ENCODE measurements at places on chromosomes 7 and 10.

DNA sequence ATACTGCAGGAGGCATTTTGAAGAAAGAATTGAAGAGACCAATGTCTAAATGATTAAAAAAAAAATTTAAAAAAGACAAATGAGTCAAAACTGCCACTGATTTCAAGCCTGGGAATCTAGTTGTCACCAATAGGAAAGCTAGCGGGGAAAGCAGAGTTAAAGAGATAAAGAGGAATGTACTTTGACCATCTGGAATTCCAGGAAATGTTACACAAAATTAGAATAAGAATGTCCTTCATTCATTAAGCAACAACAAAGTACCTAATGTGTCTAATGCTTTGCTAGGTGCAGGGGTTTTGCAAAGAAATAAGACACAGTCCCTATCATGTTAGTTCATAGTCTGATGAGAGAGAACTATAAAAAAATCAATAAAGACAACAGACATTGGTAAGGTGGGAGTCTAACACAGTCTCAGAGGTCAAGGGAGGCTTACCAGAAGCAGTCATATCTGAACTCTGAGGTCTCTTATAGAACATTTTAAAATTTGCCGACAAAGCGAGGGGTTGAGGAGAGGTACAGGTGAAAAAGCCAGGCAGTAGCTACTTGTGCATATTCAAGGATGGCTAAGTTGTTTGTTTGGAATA, 8.8 kb upstream of the TYSND1 start:
- DNase-seq = no peak

DNA sequence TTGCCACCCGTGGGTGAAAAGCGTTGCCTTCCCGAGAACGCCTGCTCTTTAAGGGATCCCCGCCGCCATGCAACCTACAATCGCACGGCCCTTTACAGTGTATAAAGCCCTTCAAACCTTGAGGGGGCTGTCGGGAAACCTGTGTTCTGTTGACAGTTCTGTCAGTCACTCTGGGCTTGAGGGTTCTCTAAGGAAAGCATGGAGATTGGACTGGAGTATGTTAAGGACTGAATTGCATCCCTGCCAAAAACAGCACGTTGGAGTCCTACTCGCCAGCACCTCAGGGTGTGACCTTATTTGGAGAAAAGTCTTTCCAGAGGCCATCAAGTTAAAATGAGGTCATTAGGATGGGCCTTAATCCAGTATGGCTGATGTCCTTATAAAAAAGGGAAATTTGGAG, 70.6 kb downstream of the PFKFB3 start:
- DNase-seq = no peak

DNA sequence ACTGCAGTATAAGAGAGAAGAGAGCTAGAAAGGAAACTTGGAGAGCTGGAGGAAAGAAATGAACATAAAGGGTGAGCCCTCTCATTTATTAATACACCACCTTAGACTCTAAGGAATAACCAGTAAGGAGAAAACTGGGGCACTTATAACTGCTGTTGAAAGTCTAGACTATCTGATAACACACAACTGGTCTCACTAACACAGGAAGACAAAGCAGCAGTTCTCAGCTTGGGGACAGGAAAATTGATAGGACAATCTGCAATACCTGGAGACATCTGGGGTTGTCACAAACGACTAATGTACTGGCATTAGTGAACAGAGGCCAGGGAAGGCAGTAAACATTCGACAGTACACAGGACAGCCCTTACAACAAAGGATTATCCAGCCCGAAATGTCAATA, 6.8 kb downstream of the ELMO1 start:
- DNase-seq = no peak

- DNase-seq = no peak
Measured at GRCh38 chr10:14653271-14654161, 121.2 kb downstream of the FAM107B start.

DNA sequence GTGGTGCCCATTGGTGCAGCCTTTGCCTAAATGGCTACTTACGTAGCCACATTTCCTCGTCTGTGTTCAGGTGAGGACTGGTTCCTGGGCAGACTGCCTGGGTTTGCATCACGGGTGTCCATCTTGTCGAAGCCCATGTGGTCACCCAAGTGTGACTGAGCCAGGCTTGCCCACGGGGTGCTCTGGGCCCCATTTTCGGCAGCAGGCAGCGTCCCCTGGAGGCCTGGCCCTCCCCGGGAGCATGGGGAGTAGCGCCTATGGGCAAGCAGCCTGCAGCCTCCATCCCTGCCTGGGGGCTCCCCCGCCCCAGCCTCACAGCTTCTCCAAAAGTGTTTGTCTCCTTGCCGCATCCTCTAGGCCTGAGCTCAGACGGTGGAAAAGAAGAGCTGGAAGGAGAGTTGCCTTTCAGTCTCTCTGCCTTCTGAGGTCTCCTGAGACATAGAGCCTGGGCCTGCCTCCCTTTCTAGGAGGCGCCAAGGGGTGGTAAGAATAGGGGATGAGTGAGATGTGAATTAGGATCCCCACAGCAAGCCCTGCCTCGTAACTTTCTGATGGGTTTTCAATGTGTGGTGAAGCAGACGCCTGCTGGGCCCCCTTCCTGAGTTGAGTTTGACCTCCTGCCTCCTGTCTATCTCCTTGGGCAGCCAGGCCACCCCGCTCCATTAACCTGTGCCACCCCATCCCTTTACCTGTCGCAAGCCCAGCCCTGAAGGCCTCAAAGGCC, 42.7 kb downstream of the HTRA1 start:
- DNase-seq = no peak

- no peak for DNase-seq
Measured at GRCh38 chr10:51124852-51125251, 50.6 kb downstream of the PRKG1 start.

GRCh38 chr10:96896884-96897589, 64.9 kb downstream of the LCOR start:
- no peak for DNase-seq

- DNase-seq = no peak
Measured at GRCh38 chr7:35253460-35253709, 515 bp downstream of the TBX20 start.

- no peak for DNase-seq
Measured at GRCh38 chr7:77707504-77707992, 11.3 kb downstream of the RSBN1L start.

GRCh38 chr10:28001353-28001752, 2.5 kb upstream of the ODAD2 start:
- DNase-seq = no peak

DNA sequence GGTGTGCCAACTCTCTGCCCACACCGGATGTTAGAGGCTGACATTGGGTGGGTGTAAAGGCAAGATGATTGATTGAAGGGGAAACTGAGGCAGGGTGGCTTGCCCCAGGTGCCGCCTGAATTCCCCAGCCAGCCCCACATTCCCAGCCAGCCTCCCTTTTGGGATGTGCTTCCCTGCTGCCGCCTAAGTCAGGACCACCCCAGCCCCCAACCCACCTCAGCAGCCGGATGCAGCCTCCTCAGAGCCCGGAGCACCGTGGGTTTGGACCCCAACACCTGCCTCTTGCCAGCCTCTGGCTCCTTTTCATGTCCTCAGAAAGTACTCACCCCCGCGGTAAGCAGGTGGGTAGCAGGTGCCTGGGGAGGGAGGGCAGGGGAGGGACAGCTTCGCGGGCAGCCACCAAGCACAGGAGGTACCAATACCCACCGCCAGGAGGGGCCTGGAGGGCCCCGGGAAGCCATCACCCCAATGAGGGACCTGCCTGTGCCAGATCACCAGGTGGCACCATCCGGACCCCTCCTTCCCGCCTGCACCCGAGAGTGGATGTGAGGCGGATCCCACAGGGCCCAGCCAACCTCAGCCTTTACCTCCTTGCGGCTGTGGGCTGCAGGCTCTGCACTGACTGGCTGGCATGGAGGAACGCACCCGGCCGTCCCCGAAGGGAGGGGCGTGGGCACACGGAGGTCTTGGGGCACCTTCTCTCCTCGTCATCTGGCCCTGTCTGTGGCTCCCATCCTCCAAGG, 60.5 kb downstream of the PWWP2B start:
- DNase-seq = no peak

GRCh38 chr7:98194672-98195457, 16.4 kb upstream of the BHLHA15 start:
- no peak for DNase-seq

- DNase-seq = no peak
Measured at GRCh38 chr7:104074529-104074928, 85.1 kb upstream of the RELN start.

GRCh38 chr10:24448351-24448999, 239.5 kb downstream of the KIAA1217 start:
- no peak for DNase-seq

GRCh38 chr7:137816696-137817320, 30.0 kb downstream of the DGKI start:
- DNase-seq = no peak

DNA sequence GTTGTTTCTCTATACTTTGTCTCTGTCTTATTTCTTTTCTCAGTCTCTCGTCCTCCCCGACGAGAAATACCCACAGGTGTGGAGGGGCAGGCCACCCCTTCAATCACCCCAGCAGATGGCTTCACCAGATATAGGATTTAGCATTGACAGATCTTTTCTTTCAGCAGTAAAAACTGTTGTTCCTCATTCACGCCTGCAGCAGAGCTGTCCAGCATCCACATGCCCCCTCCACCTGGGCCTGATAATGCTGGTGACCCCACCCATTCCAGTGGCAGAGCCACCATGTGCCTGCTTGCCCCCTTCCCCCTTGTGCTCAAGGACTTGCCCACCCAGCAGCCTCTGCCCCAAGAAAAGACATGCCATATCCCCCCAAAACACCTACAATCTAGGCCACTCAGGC, 15.5 kb downstream of the FRG2B start:
- DNase-seq = no peak

DNA sequence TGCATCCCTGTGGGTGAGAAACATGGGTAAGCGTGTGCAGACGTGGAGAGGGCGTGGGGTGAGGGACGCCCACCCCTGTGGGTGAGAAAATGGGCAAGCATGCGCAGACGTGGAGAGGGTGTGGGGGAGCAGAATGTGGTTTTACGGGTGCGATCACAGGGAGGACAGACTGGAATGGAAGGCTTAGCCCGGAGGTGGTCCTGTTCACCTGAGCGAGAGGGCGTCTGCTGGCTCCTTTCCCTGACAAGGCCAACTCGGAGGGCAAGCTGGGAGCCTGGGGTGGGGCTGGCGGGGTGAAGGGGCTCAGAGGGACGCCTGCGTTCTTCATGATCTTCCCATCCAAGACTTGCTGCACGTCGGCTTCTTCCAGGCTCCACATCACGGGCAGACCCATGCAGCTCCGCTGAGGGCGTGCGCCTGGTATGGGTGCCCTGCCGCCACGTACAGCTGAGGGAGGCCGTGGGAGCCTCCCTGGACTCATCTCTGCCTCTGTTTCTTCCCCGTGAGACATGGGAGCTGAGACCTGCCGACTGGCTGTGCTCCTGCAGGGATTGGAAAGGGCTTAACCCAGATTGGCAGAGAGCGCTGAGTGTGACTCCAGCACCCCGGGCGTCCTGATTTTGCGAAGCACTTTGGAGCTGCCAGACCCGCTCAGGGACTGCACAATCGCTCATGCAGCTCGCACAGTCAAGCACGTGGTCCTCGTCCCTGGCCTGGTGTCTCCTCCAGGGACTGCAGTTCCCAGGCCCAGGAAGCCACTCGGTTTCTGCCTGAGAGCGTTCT, 74.3 kb upstream of the SHH start:
- no peak for DNase-seq

DNA sequence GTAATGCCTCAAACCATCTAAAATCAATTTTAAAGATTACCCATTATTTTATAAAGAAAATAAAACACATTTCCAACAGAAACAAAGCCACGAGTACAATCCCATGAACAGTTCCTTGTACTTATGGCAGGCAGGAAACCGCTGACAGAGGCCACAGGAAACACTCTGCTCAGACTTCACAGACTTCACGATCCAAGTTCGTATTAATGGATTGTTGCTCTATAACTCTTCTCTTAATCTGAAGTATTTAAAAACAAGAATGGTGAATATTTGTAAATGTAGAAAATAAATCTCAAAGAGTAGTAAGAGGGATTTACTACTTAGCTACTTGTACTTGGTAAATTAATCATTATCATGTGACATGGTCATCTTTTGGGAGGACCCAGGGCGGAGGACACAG, 78.3 kb downstream of the SNX10 start:
- no peak for DNase-seq

DNA sequence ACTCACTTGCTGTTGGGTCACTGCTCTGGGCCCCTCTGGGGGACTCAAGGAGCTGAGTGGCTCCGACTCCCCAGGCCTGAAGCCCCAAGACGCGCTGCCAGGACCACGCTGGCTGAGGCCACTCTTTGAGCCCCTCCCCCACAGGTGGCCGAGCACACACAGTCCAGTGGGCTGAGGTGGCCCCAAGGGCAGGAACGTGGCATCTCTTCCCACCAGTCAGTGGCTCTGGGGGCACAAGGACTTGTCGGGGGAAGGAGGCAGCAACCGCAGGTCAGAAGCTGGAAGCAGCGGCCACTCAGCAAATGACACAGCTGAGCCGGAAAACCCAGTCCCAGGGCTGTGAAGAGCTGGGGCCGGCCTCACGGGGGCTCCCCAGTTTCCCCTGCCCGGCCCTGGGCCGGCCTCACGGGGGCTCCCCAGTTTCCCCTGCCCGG, 24.1 kb downstream of the GRIFIN start:
- no peak for DNase-seq

DNA sequence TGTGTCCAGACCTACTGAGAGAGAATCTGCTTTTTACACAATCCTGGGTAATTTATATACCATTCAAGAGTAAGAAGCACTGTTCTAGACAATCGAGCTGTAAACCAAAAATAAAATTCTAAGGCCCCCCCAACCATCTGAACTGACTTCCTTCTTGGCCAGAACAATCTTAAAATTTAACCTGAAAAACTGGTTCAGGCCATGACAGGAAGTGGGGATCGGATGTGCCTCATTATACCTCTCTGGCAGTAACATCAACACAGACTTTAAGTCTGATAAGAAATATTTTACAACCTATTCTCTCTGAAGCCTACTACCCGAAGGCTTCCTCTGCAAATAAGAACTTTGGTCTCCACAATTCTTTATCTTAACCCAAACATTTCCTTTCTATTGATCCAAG, 75.2 kb upstream of the KIF5B start:
- DNase-seq = no peak

- DNase-seq = no peak
Measured at GRCh38 chr7:28276298-28276697, 95.7 kb upstream of the JAZF1 start.

DNA sequence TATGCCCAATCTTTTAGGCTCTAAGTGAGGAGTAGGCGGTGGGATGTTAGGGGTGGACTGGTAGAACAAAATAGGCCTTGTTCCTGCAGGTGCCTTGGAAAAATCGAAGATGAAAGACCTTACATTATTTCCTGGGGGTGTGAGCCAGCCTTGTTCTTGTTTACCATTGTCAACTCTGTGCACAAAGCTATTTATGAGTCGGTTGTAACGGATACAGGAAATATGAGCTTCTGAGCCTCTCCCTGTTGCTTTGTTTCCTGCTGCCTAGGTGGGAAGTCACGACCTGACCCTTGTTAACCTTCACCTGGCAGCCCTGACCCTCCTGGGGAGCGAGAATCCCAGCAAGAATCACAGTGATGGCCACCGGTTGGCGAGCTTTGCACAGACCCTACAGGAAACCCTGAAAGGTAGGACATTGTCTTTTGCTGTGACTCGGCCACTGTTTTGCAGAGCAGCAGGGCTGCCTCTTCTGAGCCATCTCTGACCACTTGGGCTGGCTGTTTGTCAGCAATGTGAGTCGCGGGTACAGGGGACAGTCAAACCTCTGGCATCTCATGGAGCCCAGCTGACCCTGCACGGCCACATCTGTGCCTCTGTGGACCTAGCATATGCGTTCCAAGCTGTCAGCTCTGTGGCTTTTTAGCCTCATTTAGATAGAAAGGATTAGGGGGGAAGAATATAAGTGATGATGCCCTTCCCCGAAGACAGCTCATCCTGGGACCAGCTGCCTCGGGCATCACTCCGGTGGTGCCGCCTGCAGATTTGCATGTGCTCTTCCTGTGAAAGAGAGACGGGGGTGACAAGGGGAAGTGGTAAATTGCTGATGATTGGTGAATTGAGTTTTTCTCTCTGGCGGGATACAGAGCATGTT, 102.1 kb upstream of the ANLN start:
- DNase-seq = peak; percentile 15

All from activated gamma-delta T cell (primary cell).